Activated CD4-positive, alpha-beta T cell treated with anti-CD3 and anti-CD28 coated beads for 36 hours (primary cell): ENCODE measurements at places on chromosomes 16 and 17.

- DNase-seq = no peak
Measured at GRCh38 chr16:24989494-24989893, 25.7 kb downstream of the ARHGAP17 start.

- DNase-seq = peak; percentile 35
Measured at GRCh38 chr17:1460233-1460632, 4.2 kb upstream of the CRK start.

GRCh38 chr16:4886151-4886550 is 38.9 kb downstream of the UBN1 start:
- no peak for DNase-seq

DNA sequence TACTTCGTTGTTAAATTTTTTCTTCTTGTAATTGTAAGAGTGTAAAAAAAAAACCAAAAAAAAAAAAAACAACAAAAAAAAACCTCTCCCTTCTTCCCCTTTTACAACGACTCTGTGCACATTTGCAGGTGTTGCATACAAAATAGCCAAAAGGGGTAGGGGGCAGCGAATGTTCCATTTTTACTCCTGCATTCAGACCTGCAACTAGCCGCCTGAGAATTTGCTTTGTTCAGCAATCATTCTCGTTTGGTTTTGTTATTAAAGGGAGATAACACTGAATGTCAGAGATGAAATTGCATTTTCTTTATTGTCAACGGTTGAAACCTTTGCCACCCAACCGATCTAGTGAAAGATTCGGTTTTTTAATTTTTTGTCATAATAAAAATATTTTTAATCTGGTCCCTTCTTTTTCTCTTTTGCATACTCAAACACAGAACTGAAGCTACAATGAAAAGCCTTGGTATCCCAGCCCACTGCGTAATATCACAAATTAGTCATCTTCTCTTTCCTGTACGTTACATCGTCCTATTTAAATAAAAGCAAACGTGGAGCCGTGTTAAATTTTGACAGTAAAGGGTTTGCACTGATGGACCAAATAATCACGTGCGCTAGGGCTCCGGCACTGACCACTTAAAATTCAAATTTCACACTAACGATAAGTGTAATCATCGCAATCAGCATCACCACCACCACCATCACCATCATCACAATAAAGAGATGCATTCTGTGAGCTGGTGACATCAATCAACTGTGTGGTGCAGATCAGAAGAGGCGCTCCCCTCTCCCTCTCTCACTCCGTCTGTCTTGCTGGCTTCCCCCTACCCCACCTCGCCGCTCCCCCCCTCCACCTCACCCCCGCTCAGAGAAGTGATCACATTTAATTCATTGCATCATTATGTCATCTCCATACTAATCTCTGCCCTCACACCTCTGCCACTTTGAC is 406.2 kb upstream of the PSMD7 start:
- DNase-seq = peak; percentile 25

DNA sequence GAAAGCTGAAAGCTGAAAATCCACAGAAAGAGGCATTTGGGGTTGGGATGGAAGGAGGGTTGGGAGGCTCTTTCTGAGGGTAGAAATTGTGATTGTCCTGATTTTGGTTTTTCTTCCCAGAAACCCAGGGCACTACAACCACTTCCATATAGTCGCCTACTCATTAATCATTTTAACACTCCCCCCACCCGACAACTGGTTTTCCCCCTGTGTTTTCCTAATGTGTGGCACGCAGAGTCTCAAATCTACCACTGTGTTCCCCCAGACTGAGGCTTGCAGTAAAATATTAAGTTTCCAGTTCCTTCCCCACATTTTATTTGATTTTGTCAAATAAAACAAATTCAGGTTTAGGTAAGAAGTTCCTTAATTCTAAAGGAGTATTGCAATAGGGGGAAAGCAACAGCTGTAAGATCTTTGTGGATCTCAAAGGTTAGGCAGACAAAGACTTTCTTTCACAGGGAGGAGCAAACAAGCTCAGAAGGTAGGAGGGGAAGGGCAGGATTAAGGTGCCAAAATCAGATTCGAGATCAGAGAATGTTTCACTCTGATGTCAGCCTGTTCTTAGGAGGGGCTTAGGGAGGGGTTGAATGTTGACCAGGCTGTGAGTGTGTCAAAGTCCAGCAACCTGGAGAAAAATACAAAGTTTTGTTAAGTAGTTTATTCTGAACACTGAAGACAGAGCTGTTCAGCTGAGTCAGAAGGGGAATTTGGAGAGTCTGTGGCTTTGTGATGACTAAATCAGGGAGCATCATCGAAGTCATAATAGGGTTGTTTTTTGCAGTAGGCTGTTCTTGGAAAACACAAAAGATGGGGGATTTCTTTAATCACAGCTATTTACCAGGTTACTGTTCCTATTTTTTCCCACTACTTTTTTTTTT is 3.6 kb downstream of the ZNF267 start:
- peak; percentile 71 for DNase-seq

- no peak for DNase-seq
Measured at GRCh38 chr16:84326545-84326944, 31.9 kb downstream of the WFDC1 start.

DNA sequence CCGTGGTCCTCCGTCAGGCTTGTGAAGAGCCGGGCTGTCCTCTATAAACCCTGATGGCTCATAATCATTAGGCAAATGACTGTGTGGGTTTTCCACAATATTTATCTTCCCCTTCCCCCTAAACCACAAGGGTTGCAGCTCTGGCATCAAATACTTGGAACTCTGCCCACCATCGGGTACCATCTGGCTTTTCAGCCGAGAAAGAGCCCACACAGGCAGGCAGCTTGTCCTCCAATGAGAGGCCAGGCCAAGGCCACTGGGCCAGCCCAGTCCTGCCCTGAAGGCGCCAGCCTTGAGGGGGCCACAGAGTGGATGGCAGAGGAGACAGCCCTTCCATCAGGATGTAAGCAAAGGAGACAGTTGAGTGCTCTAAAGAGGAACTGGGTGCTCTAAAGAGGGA is 31.8 kb upstream of the NAT9 start:
- no peak for DNase-seq

GRCh38 chr16:89981414-89981813 is 32.9 kb downstream of the DEF8 start:
- DNase-seq = peak; percentile 50

GRCh38 chr17:57499648-57500049 is 243.3 kb downstream of the MSI2 start:
- DNase-seq = no peak

GRCh38 chr17:40358323-40359038 is 6.1 kb downstream of the GJD3 start:
- DNase-seq = peak; percentile 95

DNA sequence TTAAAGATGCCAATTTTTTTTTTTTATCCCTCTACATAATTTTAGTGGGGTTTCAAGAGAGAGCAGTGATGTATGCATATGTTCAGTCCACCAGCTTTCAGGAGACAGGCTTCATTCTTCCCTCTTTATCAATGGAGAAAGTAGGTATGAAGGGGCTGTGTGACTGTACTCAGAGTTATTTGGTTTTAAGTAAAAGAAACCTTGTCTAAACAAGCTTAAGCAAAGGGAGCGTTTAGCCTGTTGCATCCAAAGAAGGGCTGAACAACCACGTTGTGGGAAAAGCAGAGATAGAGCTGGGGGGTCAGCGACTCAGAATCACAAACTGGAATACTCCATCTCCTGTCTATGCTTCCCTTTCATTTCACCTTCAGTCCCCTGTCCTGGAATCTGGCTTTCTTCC is 50.4 kb upstream of the HAS3 start:
- DNase-seq = no peak

- no peak for DNase-seq
Measured at GRCh38 chr16:17360693-17361122, 110.1 kb downstream of the XYLT1 start.

DNA sequence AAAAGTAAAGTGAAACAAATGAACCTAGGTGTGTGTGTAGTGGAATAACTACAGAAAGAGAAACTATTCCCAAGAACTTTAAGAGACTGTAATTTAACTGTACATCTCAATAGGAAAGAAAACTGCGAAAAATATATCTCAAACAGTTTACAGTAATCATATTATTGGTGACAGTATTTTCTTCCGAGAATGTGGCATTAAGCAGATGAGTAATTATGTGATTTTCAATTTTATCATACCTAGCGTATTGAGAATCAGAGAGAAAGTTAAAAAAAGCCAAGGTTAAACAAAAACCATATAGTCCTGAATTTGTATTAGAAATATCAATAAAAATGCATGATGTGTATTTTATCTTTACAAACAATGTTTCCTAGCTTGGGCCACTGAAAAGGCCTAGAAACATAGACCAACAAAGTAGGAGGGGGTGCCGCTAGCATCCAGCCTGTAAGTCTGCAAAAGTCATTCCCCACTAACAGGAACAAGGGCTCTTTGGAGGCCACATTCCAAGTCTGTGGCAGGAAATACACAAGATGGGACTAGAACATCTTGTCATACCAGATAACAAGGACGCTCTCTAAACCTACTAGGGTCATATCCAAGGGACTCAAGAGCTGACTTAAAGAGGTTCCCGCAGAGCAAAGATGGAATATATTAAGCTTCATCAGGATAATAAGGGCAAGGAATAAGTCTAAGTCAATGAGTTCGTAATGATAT is 20.5 kb downstream of the RNF157 start:
- DNase-seq = no peak

DNA sequence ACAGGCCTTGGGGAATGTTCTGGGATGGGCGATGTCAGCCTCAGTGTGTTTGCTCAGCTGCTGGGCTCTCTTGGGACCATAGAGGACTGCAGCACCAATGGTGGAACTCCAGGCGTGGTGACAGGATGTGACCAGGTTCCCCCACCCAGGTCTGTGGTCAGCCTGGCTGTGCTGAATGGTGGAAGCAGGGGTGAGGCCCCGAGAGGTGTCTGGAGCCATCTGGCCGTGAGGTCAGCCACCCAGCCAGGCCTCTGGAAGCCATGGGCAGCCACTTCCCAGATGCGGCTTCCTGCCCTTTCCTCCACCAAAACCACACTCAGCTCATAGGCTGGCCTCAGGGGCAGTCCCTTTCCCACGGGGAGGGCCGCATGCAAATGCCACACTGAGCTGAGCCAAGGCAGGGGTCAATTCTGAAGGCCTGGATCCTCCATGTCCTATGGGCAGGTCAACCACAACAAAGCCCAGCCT is 7.8 kb upstream of the MAPK7 start:
- peak; percentile 34 for DNase-seq
